ENCODE measurements at places on chromosomes 3 and 15.

DNA sequence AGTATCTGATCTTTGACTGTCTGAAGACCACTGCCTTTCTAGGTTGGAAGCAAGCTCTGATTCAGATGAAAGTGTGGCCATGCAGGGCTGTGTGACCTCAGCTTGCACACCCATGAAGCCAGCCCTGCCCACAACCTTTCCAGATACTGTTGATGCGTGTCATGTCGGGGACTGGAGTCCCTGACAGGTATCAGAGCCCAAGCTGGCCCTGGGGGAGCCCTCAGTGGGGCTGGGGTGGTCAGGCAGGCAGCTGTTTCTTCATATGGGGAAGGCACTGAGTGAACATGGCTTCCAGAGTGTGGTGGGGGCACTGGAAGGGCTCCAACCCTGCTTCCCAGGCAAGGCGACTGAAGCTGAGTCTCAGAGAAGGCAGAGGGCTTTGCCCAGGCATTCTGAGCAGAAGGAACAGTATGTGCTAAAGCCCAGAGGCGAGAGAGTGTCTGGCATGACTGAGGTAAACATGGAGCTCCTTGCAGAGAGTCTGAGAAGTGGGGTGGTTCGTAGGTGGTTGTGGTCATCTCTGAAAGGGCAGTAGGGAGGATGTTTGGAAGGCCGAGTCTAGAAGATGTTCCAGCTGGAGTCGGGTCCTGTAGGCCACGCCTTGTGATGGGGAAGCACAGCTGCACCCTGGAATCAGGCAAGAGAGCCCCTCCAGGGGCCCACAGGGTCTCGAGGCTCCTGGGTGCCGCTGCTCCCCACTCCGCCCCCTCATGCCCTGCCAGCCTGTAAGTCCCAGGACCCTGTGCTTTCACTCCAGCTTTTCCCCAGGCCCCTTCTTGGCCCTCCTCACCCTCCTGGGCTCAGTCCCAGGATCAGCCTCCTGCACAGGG, 122.2 kb downstream of the EEFSEC start:
- DNase-seq = no peak

GRCh38 chr15:67103432-67103831, 38.0 kb downstream of the SMAD3 start:
- DNase-seq = no peak

- DNase-seq = no peak
Measured at GRCh38 chr3:172194702-172195406, 155.5 kb downstream of the FNDC3B start.

GRCh38 chr15:89805241-89806209, 9.1 kb downstream of the ANPEP start:
- DNase-seq = no peak

GRCh38 chr15:43776718-43777266, at the start of gene ELL3:
TSS of gene ELL3 (minus strand) at chr15:43776966. CDS start at chr15:43776901, 65 bp downstream.
- DNase-seq = peak; percentile 90

- DNase-seq = no peak
Measured at GRCh38 chr15:91294344-91294743, 194.3 kb downstream of the SV2B start.

GRCh38 chr3:167684388-167684993, 30.7 kb upstream of the WDR49 start:
- peak; percentile 37 for DNase-seq

DNA sequence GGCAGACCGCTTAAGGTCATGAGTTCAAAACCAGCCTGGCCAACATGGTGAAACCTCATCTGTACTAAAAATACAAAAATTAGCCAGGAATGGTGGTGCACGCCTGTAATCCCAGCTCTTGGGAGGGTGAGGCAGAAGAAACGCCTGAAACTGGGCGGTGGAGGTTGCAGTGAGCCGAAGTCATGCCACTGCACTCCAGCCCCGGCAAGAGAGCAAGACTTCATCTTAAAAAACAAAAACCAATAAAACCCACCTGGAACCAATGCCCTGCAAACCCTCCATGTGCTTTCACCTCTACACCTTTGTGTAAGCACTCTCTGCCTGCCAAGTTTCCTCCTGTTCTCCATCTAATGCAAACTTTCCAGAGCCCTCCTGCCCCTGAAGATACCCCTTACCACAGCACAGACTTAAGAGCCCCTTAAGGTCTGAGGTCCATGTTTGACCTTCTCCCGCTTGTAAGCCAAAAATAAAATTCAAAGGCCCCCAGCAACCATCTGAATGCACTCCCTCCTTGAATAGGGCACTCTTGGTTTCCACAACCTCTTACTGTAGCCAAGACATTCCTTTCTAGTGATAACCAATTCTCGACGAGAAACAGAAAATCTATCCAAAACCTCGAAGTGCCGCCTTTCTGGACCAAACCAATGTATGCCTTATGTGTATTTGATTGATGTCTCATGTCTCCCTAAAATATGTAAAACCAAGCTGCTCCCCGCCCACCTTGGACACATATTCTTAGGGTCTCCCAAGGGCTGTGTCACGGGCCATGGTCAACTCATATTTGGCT, 3.0 kb downstream of the RPL32 start:
- DNase-seq = no peak

GRCh38 chr3:12944413-12944812, 103.0 kb upstream of the RPL32 start:
- no peak for DNase-seq

GRCh38 chr15:29452881-29453731, 183.5 kb upstream of the NSMCE3 start:
- no peak for DNase-seq

GRCh38 chr15:81256916-81257315, 60.2 kb downstream of the IL16 start:
- no peak for DNase-seq

DNA sequence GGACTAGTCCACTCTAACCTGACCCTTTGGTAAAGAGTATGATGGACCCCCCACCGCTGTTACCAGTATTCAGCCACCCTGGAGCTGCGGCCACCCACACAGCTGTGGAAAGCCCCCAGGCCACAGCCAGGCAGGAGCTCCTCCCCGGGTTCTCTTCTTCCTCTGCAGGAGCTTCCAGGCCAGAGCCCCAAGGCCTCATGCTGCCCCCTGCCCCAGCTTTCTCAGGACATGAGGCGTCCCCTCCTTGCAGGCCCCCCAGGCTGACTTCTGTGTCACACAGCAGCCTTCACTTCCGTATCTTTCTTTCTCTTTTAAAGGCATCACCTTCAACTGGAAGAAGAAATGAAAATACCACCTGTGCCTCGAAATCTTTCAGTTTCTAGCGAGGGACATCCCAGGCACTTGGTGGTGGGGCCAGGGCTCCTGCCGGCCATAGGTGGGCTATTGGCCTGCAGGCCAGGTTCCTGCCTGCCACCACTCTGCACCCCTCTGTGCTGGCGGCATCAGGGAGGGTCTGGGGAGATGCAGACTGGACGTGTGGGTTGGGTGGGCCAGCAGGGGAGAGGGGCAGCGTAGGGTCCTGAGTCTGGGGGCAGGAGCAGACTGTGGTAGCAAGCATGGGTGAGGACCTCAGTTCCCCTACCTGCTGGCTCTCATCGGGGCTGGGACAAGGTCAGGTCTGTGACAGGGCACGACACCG, 19.9 kb downstream of the KLF13 start:
- DNase-seq = no peak

- peak; percentile 29 for DNase-seq
Measured at GRCh38 chr15:80173022-80173759, 20.4 kb downstream of the FAH start.

DNA sequence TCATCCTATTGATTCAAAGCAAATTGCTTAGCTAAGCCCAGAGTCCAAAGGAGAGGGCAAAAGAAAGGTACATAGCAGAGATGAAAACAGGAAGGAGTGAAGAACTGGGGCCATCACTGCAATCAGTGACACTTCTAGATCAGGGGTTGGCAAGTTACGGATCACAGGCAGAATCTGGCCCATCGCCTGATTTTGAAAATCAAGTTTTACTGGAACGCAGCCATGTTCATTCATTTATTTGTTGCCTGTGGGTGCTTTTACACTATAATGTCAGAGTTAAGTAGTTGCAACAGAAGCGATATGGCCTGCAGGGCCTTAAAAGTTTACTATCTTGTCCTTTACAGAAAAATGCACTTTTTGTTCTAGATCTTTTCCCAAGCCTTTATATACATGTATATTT, 271.7 kb upstream of the TOPAZ1 start:
- DNase-seq = no peak

DNA sequence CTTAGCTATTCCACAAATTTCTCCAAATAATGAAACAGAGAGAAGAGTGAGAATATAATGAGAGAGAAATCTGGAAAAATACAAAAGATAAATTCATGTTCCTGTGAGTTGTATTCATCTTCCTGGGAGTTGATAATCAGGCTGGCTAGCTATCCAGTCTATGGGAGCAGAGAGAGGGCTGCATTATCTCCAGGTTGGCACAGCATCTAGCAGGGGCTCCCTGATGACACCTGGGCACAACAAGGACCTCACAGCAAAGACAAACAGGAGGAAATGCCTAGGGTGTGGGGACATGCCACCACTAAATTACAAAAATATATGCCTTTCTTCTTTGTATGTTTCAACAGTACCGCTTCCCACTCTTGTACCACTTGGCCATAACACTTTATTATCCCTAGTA, 1.9 kb downstream of the EHD4 start:
- DNase-seq = no peak

DNA sequence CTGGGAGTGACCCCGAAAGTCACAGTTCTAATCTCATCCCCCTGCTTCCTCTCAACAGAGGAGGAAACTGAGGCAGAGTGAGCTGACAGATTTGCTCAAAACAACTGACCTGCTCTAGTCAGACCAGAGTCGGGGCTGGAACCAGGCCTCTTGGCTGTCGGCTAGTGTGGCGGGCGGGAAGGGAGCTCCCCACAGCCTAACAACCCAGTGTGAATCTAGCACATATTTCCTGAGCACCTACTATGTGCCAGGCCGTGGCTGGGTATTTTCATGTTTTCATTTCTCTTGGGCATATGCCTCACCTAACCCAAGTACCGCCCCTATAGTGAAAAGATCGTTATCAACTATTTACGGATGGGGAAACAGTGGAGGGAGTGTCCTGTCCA, 27.2 kb downstream of the GRIP2 start:
- no peak for DNase-seq

GRCh38 chr3:108131475-108132134, 40.8 kb upstream of the CD47 start:
- no peak for DNase-seq

GRCh38 chr15:69881766-69882165, 216.0 kb downstream of the TLE3 start:
- DNase-seq = peak; percentile 58

GRCh38 chr3:30602946-30603345, 3.5 kb upstream of the TGFBR2 start:
- DNase-seq = no peak

DNA sequence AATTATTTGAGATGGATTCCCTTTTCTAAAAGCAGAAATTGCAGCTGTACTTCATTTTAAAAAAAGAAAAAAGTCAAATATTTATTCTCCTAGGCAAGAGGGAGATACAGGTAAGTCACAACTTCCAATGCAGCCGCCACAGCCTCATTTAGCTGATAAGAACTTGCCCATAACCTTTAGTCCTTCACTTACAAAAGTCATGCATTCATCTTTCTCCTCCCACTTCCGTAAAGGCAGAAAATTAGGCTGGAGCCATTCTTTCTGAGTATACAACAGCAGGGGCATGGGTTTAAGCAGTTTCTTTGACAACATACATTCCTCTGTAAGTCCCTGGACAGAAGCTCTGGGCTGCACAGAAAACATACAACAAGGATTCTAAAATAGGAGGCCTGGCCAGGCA, 4.3 kb downstream of the SUCLG2 start:
- no peak for DNase-seq

DNA sequence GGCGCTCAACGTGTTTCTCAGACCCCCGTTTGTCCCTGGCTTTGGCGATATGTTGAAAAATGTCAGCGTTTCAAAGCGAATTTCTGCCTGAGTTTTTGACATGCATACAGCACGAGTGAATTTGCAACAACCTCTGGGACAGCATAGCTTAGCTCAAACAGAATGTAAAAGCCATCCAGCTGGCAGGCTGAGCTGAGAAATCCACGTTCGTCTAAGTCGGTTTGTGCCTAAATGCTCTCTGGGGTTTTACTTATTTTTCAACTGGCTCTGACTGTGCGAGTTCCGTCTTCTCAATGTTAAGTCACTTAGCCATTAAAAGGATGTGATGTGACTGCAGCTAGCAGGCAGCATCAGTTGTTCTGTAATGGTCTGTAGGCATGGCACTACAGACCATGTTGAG, 243.5 kb upstream of the SLCO3A1 start:
- no peak for DNase-seq

GRCh38 chr3:174936590-174936989, 77.5 kb downstream of the NAALADL2 start:
- no peak for DNase-seq

- DNase-seq = no peak
Measured at GRCh38 chr15:100279446-100279845, 62.3 kb downstream of the ADAMTS17 start.

GRCh38 chr15:78308422-78309032, 9.1 kb upstream of the SKIC8 start:
- DNase-seq = peak; percentile 50

DNA sequence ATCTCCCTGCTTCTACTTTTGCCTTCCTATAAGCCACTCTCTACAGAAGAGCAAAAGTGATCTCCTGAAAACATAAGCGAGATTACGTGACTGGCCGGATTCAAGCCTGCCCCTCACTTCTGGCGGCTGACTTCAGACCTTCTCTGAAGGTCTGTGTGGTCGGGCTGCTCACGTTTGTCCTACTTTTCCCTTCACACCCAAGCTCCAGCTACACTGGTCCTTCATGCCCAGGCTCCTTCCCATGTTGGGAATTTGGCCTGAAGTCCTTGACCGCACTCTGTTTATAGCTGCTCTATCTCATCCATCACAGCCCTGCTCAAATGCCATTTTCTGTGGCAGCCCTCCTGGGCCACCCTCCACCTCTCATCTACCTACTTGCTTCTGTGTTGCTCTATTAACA, 6.7 kb upstream of the PLA2G4E start:
- no peak for DNase-seq

- no peak for DNase-seq
Measured at GRCh38 chr3:119570229-119570628, 9.1 kb upstream of the ADPRH start.
